Cerebellar nuclear complex (tissue), 1 donor: ENCODE measurements at places on chromosomes 1 and 21.

DNA sequence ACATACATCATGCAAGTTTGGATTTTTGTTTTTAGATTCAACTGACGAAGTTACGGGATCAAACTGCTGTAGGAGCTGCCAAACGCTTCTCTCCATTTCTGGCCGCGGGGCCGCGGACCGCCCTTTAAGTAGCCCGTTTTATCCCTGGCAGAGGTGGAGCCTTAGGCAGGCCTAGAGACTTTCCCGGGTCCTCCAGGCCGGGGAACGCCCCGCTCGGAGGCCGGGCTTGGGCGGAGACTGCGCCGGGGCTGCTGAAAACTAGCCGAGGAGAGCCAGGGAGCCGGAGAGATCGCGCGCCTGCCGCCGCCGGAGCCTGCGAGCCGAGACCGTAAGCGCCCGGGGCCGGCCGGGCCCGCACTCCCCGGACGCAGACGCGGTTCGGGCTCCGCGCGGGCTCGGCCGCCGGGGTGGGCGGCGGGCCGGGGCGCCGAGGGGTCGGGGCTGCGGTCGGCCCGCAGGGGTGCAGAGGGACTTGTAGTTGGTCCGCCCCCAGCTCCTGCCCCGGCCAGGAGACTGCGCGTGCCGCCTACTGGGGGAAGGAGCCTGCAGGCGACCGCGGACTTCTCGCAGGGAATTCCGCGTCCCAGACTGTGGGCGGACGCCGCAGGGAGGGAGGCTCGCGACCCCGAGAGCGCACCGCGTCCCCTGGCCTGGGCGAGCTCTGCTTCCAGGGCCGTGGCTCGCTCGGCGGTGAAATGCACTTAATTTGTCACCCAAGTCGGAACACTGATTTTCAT is at the start of gene EPHX1:
EPHX1 (plus strand) TSS at position 283 of the 737 bp plus-strand sequence. CDS start 18,606 bp downstream, outside the sequence.
- DNase-seq, result no peak

GRCh38 chr1:231929311-231929710 is 302.7 kb downstream of the DISC1 start:
- no peak for DNase-seq

DNA sequence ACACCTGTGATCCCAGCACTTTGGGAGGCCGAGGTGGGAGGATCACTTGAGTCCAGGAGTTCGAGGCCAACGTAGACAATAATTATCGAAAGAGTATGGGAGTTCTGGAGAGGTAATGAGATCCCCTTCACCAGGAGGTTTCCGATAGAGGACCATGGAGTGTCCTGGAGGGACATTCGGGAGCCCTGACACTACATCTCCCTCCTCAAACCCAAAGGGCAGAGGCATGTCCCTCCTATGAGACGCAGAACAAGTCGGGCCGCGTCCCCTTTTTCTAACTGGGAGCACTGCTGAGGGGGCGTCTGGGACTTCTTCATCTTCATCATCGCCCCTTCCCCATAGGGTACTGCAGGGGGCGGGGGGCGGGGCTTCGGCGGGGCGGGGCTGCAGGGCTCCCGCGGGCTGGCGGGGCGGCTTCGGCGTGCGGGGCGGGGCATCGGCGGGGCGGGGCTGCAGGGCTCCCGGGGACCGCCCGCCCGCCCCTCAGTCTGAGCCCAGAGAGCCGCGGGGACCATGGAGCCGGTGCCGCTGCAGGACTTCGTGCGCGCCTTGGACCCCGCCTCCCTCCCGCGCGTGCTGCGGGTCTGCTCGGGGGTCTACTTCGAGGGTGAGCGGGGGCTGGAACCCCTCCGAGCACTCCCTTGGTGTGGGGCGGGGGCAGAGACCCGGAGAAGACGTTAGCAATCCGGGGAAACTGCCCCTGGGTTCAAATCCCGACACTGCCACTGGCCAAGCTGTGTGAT is at the start of gene THEMIS2:
THEMIS2 (plus strand) TSS at position 486 of the 743 bp plus-strand sequence; CDS start at position 514, 28 bp downstream.
- DNase-seq, result no peak

DNA sequence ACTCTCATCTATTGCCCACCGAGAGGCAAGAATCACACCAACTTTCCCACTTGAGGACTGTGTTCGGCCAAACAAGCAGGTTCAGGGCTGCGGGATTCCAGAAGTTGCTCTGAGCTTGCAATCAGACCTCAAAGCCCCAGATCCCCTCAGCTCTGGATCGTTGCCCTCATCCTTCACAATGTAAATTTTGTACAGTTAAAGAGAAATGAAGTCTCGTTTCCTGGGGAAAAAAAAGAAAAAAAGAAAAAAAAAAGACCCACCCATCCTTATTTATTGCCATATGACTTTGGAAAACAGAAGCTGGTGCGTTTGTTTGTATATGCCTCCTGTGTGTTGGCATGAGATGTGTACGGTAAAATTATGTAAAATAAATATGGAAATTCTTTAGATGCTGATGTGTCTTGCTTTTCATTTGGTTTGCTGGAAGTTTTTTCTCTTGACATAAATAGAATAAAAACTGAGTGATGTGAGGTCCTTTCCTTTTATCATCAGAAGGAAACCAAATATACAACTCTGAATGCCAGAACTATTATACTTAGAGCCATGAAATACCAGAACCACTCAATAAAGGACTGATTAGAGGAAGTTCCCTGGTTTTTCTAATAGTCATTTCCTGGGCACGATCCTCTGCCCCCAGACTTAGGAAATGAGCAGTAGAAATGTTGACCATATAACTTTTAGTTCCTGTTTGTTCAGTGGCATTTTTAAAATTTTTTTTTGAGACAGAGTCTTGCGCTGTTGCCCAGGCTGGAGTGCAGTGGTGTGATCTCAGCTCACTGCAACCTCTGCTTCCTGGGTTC is 48.7 kb downstream of the LHX4 start:
- no peak for DNase-seq

- DNase-seq, result no peak
Observed at GRCh38 chr1:173715538-173715844, 710 bp downstream of the KLHL20 start.

- no peak for DNase-seq
Observed at GRCh38 chr1:30962609-30963508, 54.3 kb upstream of the SDC3 start.

DNA sequence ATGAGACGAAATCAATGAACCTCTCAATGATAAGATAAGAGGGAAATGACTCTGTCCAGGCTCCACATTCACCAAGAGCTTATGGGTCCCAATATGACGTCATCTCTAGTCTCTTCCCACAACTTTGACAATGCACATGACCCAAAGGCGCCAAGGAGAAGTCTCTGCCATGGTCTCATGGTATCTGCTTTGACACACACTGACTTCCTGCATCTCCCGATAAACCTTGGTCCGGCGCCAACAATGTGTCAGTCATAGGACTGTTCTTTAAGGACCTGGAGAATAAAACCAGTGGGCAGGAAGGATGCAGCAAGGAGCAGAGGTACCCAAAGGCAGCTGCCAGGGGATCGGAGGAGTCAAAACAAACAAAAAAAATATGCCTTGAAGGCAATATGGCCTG is 46.9 kb upstream of the TMEM51 start:
- DNase-seq, result no peak

GRCh38 chr1:15592285-15592684 is 7.4 kb upstream of the AGMAT start:
- DNase-seq, result no peak

DNA sequence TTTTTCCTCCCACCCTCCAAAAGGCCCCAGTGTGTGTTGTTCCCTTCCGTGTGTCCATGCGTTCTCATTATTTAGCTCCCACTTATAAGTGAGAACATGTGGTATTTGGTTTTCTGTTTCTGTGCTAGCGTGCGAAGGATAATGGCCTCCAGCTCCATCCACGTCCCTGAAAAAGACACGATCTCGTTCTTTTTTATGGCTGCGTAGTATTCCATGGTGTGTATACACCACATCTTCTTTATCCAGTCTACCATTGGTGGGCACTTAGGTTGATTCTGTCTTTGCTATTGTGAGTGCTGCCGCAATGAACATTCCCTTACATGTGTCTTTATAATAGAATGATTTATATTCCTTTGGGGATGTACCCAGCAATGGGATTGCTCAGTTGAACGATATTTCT is 177.8 kb downstream of the ETS2 start:
- no peak for DNase-seq

DNA sequence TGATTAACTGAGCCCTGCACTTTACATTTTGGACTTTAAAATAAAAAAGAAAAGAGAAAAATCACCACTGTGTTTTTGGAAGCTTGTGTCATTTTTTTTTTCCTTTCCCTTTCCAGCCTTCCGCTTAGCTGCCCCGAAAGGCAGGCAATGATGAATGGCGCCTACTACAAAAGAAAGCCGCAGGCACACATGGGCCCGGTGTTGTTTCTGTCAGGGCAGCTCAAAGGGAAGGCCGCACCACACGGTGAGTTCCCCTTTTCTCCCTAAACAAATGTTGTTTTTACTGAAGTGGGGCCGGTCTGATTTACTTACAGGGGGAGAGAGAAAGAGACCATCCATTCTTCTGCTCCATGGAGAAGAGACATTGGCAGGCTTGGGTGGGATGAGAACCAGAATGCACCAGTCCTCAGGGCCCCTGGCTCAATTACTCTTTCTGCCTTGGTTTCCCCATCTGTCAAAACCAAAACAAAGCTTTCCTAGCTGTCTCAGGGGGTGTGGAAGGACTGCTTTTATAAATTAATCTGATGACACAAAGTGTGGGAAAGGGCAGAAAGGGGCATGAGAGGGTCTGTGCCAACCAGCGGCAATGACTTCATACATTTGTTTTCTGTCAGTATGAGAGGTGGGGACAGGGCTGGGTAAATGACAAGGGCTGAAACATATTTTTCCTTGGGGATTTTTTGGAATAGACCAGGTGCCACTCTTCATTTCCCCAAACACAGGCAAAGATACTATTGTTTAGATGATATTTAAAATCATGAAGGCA is 91.4 kb upstream of the PLXNA2 start:
- DNase-seq, result no peak

- DNase-seq, result no peak
Observed at GRCh38 chr1:107949467-107950253, 15.3 kb downstream of the VAV3 start.

GRCh38 chr1:91282695-91283420 is 121.8 kb downstream of the HFM1 start:
- DNase-seq, result no peak
